Cardiac muscle cell (in vitro differentiated cells and primary cell): ENCODE measurements at places on chromosomes 5 and 9.
A peak's percentile ranks its signal among the peaks of the same experiment; 100 is the strongest.

GRCh38 chr5:83547161-83547560, 75.6 kb downstream of the VCAN start:
- no peak for DNase-seq

GRCh38 chr5:131538177-131538593, 96.8 kb downstream of the RAPGEF6 start:
- peak; percentile 80 for DNase-seq

GRCh38 chr5:116658830-116659229, 84.2 kb upstream of the SEMA6A start:
- no peak for DNase-seq

DNA sequence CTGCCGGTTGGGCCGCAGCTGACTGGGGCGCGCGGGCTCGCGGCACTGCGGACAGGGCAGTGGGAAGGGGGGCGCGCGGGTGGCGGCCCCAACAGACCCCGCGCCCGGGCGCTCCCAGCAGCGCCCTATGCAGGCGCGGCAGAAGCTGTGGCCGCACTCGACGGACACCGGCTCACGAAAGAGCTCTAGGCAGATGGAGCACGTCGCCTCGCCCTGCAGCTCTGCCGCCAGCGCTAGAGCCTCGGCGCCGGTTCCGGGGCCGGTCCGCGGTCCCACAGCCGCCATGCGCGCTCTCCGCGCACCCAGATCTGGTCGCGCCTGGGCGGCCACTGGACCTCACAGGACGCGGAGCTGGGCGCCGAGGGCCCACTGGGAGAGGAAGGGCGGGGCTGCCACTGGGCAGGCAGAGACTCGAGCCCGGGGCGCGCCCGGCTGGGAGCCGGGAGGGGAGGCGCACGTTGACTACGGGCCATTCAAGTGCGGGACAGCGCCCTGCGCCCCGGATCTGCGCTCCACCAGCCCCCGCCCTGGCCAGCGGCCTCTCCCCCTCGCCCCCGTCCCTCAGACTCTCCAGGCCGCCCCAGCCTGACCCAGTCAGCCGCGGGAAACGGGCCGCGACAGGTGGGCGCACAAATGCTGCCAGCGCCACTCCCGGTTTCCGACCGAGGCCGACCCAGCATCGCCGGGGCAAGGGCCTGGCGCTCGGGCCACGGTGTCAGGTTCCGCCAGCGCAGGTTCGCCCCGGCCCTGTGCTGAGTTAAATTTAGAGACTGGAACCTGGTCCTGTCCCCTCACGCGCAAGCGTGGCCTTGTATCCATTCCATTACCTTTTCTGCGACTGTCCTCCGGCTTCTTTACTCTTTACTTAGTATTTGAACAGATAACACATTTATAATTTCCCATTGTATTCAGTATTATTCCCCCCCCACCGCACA, at the start of gene TRIM7:
TSS of gene TRIM7 (minus strand) at position 371 of the 935 bp plus-strand sequence. CDS start at position 285, 86 bp downstream.
- peak; percentile 53 for DNase-seq
